Stimulated activated CD4-positive, alpha-beta T cell treated with anti-CD3 and anti-CD28 coated beads, Interleukin-1b, Interleukin-23, amount 100 ng/mL, for 1 hour (primary cell): ENCODE measurements at places on chromosomes 2 and 18.

DNA sequence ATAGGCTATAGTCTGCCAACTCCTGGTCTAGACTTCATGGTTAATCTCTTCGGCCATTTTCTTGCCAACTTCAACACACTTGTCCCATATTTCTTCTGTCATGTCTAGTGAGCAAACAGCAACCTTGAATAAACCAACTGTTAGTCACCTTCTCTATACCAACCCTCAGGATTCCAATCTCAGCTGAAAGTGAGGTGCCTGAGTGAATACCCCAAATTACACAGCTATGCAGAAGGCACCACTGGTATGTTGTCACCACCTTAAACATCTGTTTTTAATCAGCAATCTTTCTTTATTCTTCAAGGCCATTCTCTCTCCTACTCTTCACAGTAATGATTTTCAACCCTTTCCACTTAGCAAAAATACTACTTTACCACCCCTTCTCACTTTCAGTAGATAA lies 39.3 kb downstream of the THOC1 start:
- DNase-seq = no peak

- no peak for DNase-seq
These were observed 17.4 kb downstream of the FARP2 start for GRCh38 chr2:241373446-241373845.

- DNase-seq = no peak
These were observed 393.1 kb upstream of the KLHL29 start for GRCh38 chr2:22991844-22992243.

DNA sequence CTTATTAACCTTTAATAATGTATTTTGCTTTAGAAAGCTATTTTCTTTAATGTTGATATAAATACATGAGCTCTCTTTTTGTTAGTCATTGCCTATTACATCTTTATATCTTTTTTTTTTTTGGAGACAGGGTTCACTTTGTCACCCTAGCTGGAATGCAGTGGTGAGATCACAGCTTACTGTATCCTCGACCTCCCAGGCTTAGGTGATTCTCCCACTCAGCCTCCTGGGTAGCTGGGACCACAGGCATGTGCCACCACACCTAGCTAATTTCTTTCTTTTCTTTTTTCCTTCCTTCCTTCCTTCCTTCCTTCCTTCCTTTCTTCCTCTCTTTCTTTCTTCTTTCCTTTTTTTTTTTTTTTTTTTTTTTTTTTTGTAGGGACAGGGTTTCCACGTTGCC lies 15.4 kb downstream of the NAB1 start:
- no peak for DNase-seq

- DNase-seq = no peak
These were observed 663.1 kb downstream of the ERBB4 start for GRCh38 chr2:211875488-211875887.

GRCh38 chr2:239668651-239669050 lies 267.8 kb upstream of the HDAC4 start:
- DNase-seq = no peak

GRCh38 chr18:79491081-79491551 lies 95.4 kb downstream of the NFATC1 start:
- no peak for DNase-seq

DNA sequence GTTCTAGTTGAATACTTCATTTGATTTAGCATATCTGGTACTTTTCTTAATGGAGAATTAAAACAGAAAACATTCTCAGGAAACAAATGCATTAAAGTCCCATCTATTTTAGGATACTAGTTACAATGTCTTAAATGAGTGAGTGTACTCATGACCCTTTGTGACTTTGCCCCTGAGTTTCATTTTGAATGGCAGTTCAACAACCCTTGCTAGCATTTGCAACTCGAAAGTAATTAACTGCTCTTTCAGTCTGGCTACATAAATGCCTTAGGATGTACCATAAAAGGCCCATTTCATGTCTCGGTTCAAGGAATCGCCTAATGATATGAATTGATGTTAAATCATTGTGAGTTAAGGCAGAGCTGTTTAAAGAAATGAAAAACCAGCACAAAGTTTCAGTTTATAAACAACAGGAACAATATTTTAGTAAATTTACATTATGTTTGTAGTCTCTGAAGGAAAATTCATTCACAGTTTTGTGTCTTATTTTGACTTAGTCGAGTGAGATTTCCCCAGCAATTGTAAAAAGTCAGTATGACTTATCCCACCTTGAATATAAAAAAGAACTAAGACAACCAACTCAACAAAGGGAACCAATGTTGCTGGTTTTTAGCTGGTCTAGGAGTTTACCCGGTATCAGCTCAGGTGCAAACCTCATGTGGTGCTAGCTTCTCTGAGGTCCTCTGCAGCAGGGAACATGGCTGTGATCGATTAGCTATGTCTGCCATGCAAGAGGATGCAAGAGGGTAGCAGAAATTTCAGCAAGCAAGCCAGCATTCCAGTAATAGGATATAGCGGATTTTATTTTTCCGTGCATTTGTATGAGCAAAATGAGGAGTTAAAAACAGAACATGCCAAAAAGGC lies 386.2 kb downstream of the PTPRM start:
- DNase-seq = no peak

DNA sequence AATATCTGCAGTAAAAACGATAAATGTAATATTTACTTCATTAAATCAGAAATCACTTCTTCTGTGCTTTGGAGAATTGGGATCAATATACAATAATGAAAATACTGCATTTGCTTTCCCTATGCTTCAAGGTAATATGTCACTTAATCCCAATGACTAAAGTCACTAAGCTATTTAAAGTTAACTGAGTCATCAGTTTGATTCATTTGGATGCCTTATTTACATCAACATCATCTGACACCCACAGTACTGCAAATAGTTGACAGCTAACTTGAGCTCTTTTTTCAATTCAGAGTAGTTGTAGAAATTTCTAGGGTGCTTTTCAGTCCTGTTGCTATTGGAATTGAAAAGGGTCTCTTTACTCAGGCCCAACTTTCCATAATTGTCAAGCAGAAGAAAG lies 776.9 kb upstream of the FSHR start:
- no peak for DNase-seq

DNA sequence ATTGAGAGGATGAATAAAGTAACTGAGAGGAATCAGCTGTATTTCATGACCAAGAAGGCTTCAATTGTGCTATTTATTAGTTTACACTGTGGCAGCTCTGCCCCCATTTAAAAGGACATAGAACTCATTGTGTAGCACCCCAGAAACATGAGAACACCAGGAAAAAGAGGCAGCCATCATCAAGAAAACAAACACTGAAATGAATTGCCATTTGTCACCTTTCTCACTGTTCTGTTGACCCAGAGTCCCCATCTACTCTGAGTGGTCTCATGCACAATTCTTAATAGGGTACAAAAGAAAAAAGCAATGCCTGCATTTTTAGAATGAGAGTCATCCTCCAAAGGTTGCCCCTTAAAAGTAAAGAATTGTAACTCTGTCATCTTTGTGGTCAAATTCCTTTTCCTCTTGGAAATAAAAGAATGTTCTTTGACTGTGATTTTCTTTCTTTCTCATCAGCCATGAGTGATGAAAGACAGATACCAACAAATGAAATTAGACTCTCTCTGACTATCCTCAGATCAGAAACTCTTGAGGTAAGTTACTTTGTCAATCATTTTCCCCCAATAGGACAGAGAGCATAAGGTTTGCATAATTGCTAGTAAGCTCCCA lies 1941.9 kb upstream of the PIK3C3 start:
- no peak for DNase-seq

GRCh38 chr18:50410894-50411293 lies 36.0 kb downstream of the SKA1 start:
- DNase-seq = no peak

GRCh38 chr2:12090590-12090989 lies 344.2 kb downstream of the LPIN1 start:
- DNase-seq = no peak

DNA sequence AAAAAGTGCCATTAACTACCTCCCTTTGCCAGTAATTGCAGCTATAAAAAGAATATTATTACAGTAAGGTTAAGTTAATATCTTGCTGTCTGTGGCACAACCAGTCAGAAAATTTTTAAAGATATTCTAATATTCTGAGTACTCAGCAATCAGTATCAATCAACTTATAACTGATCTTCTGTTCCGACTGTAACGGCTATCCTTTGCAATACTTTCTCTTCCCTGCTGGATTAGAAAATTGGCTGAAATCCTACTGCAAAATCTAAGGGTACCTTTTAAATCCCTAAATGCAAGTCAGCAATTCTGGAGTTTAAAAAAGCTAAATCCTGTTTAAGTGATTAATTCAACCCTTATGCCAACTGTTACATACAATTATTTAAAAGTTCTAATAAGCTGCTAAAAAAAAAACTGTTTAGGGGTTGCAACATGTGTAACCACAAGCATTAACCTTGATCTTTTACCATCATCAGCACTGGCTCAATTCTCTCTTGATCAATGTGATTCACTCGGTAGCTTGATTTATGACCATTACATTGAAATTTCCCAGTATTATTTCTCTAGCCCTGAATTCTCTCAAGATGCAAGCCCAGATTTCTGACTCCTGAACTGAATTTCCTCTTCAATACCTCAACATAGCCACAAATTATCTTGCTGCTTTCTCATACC lies 20.5 kb downstream of the GAREM1 start:
- no peak for DNase-seq

DNA sequence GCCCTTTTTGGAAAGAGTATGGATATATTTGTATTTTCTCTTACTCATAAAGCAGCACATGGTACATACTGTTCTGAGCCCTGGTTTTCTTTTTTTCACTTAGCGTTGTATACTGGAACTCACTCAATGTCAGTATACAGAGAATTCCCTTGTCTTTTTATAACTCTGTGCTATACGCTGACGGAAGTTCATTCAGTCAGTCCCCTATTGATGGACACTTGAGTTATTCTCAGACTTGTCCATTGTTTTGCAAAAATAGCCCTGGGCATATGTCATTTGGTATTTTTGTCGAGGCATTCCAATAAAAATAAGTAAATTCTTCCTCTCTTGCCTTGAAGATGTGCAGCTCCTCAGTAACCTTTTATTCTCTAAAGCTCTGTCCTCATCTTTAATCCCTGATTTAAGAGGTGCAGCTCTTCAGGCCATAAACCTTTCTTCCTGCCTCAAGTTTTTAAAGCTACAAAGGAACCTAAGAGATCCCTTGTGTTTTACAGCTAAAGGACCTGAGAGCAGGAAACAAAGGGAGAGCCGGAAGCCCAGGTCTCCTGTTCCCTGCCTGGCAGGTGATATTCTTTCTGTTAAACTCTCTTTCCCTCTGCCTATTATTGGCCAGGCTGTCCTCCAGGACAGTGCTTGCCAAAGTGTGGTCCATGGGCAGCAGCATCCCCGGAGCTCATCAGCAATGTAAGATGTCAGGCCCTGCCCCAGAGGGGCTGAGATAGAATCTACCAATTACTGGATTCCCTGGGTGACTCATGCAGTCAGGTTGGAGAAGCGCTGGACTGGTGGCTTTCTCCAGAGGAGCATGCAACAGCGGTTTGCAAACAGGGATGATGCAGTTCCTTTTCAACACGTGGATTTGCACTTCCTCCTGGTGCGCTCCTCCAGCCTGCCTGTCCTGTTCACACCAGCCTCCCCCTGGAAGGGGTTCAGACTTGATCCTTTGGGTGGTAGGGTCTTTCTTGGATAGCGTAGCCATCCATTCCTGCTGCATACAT lies 158.0 kb downstream of the NEDD4L start:
- DNase-seq = no peak

DNA sequence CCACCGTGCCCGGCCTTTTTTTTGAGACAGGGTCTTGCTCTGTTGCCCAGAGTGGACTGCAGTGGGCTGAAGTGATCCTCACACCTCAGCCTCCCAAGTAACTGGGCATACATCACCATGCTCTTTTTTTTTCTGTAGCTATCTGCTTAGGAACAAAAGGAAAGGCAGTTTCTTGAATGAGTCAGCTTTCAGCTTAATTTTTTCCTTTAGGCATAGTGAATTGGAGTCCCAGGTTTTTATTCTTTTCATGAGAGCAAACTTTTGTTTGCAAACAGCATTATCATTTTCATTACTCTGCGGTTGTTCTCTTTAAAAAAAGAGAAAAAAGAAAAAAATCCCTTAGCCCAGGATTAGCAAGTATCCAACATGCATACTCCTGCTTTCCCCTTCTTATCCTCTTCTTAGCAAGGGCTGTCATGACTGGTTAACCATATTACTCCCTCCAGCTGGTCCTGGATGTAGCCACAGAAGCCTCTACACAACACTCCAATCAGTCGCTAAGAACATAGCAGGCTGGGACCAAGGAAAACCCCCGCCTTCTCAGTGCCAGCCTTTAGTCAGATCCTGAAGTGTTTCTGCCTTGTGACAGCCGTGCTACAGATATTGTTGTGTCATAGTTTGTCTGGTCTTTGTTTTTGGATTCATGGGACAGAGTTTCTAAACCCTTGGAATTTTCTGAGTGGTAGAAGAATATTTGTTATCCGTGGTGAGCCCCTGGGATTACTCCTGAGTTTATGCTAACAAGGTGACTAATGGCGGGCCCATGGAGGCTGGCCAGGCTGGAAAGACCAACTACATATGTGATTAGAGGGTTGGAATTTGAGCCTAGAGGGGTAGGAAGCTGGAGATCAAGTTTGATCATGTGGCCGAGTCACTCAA lies 23.3 kb upstream of the ST3GAL5 start:
- DNase-seq = no peak

- DNase-seq = no peak
These were observed 55.5 kb downstream of the LIMS1 start for GRCh38 chr2:108589781-108590180.

GRCh38 chr2:54176577-54176976 lies 61.2 kb downstream of the ACYP2 start:
- no peak for DNase-seq

- DNase-seq = no peak
These were observed 4.2 kb downstream of the SLC40A1 start for GRCh38 chr2:189576396-189576795.

DNA sequence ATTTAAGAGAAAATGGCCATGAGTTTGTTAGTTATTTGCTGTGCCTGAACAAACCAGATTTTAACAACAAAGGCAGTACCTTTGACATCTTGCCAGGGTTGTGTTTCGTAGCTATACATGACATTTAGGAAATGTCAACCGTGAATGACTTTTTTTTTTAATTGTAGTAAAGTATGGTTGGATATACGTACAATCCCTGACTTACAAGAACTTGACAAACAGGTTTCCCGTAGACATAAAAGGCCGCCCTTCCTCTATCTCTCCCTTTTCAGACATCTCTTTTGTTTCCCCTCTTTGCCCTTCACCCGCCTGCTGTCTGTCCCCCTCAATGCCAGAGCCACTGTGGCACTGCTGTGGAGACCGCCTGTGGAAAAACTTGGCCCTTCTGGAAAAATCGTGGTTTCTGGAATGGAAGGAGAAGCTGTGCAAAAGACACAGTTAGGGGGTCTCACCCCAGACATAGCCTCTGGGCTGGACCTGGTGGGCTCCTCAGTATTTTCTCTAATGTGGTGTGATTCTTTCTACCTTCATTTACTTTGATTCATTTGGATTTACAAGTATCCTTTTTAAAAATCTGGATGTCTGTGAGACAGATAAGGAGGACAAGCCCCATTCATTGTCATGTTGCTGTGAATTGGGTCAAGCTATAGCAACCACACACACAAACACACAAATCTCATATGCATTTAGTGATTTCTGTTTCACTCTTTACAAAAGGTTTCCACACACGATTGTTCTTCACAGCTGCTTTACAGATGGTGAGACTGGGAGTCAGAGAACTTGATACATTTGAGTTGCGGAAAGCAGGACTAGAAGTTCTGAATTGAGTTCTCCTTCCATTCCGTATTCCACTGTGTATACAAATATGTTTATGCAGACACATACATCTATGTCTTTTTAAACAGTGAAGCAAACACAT lies 48.6 kb downstream of the SPATS2L start:
- no peak for DNase-seq
